Activated T-cell treated with anti-CD3 and anti-CD28 coated beads for 4 hours (primary cell): ENCODE measurements at places on chromosomes 6 and 20.
A peak's percentile ranks its signal among the peaks of the same experiment; 100 is the strongest.

- DNase-seq = no peak
These were observed 47.6 kb upstream of the REV3L start for GRCh38 chr6:111530667-111531066.

DNA sequence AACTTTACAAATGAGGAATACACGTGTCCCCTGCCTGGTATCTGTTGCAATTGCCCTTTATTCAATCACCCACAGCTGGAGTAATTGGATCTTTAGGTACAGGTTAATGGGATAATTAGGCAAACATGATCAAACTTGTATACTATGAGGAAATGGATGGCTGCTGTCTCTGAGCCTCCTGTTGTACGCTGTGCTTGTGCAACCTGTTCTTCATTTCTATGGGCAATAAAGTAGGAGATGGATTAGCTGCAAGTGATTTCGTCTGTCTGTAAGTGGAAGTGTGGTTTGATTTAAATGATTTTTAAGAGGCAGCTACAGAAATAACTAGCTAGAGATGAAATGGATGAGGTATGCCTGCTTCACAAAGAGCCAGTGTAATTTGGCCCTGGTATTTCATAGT is 474.1 kb downstream of the RNF144B start:
- DNase-seq = no peak

DNA sequence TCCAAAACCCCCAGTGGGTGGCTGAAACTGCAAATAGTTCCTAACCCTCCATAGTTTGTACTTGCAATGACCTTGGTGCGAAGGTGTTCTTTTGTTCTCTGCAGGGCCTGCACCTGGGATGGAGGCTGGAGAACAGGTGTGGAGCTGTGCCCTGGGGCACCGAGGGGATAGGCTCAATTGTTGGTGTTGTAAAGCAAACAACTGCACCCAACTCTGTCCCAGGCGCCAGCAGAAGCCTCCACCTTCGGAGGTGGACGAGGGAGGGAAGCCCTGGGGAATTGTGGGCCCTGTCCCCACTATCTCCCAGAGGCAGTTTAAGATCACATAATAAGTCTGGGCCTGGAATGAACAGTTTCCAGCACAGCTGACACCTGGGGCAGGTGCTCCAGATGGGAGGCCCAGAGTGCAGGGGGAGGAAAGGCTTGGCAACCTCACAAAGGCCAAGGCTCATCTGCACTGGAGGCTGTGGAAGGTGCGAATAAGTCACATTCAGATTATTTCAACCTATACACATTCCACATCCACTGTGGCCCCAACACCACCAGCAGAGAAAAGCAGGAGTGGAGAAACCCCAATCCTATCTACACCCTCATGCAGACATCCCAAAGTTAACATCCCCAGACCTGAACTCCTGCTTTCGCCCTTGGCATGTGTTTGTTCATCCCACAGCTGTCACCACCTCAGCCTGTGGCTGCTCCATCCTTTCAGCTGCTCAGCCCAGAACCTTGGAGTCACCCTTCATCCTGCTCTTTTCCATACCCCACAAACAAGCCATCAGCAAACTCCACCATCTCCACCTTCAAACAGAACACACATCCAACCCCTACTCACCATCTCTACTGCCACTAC is 12.3 kb upstream of the CBFA2T2 start:
- no peak for DNase-seq

DNA sequence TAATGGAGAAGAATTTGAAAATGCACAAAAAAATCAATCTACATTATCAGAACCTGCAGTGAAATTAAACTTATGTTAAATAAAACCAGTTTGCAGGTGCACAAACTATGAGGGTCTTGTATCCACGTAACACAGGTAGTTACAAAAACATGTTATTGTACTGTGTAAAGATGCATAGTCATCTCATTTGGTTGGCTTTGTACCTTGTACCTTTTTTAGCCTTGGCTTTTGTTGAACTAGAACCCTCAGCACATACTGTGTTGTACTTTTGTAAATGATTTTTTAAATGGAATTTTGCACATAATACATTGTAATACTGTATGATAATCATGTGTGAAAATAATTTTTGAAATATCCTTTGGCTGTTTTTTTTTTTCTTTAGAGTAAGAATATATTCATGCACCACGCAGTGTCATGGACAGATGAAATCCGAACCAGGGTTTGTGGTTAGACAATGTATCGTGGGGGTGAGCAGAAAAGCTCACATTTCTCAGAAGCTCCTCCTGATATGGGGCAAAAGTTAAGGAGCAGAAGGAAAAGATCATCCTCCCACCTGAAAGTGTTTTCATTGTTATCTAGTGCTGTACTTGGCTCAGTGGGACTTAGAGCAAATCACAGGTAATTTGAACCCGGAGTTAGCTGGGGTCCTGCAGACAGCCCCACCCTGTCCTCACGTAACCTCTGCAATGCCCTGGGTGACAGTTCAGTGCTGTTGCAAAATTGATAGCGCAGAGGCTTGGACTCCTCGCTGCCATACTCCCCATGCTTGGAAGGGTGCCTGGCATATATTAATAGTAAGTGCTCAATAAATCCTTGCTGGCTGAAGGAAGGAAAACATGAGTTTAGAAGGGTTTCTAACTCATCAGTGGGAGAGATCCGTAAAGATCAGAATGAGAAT is 14.8 kb upstream of the NAA20 start:
- DNase-seq = no peak

GRCh38 chr6:50819904-50820868 is 1.5 kb downstream of the TFAP2B start:
- DNase-seq = no peak

GRCh38 chr20:38075161-38075998 is 41.8 kb downstream of the RPRD1B start:
- no peak for DNase-seq

GRCh38 chr20:833121-833449 is 430 bp upstream of the FAM110A start:
- DNase-seq = no peak

GRCh38 chr20:43460172-43460829 is 2.6 kb downstream of the SRSF6 start:
- DNase-seq = no peak

- no peak for DNase-seq
These were observed 208.7 kb downstream of the ALDH8A1 start for GRCh38 chr6:134741200-134741536.

- DNase-seq = peak; percentile 35
These were observed at the start of gene TEAD3 for GRCh38 chr6:35496841-35497570. TSS of gene TEAD3 (minus strand) at chr6:35497079.

- no peak for DNase-seq
These were observed 15.6 kb downstream of the GABRR2 start for GRCh38 chr6:89299466-89299850.

GRCh38 chr20:33524261-33524660 is 34.4 kb downstream of the CBFA2T2 start:
- no peak for DNase-seq

DNA sequence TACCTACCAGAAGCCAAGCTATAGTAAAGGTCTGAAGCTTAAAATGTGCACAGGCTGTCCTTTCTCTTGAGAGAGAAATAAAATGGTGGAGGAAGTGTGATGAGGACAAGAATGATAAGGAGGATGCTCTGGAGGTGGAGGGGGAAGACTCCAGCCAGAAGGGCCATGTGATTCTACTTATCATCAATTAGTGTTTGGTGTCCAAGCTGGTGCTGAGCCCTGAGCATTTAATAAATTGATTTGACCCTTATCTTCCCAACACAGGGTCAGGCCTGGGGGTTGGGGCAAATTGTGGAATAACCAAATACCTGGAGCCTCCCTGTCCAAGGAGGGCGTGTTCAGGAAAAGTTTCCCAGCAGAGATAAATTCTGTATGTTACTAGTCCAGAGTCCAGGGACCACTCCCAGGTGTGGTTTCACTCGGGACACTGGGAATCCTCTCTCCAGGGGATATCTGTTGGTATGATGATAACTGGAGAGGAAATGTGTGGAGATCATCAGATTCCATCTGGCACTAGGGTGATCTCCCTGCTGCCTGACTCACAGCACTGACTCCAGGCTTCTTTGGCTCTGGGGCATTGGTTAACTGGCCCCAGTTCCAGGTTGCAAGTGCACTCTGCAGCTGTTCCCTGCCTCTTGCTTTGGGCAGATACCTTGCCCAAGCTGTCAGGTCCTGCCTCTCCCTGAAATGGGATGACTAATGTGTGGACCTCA is 3.8 kb upstream of the MYBL2 start:
- no peak for DNase-seq

- no peak for DNase-seq
These were observed 292.0 kb upstream of the JARID2 start for GRCh38 chr6:14953836-14954235.

GRCh38 chr6:82506526-82506925 is 142.9 kb downstream of the TPBG start:
- no peak for DNase-seq

- DNase-seq = no peak
These were observed 176.2 kb downstream of the KIF16B start for GRCh38 chr20:16397086-16397485.

DNA sequence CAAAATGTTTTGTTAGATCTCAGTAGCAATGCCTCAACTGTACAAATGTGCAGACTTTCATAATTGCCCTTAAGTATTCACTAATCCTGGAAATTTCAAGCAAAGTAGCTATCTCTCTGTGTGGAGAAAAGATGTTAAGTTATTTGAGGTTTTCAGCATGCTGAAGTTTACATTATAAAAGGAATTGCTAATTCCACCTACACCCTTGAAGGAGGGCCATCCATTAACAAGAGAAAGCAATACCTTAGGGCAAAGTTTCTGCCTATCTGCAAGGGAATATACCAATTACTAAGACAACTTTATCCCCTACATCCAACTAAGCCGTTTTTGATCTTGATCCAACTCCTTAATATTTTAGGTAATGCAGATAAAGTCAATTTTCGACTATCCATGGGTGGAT is 380.7 kb upstream of the BTBD3 start:
- no peak for DNase-seq

DNA sequence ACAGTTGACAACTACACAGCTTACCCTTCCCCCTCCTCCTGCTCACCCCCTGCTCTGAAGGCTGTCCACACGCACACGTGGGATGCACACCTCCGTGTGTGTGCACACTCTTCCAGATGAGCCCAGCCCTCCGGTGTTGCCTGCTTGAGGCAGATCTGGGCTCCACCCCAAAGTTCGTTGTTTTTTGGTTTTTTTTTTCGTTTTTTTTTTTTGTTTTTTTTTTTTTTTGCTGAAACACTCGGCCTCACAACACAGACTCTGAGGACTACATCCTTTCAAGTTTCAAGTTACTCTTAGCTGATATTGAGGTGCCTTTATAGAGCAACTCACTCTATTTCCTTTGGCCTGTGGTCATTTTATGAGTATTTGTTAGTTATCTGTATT is 88.2 kb downstream of the RREB1 start:
- no peak for DNase-seq

DNA sequence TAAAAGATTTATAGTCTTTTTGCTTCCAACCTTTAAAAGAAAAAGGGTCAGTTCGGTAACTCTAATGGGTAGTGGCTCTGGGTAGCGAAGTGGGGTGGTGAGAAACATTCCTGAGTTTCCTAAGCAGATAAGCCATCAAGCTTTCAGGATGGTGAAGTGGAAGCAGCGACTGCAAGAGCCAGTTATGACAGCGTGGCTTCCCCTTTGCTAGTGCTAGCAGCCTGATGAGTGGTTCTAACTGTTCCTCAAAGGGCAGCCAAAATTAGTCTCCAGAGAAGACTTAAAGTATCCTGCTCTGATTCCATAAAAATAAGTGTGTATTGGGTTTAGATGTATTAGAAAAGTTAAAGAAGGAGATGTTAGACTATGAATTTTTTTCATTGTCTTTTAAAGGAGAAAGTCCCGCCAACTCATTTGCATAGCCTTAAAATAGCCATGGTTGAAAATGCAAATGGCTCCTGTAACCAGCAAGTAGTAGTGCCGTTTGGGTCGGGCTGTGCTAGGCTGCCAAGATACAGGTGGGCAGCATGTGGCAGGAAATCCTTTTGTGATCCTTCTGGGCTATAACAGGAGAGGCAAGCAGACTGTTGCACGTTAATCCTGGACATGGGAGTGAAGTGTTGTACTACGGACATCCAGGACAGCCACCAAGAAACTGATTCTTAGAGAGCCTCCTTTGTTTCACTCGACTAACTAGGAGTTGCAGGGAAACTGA is 18.0 kb downstream of the ELOVL2 start:
- no peak for DNase-seq

DNA sequence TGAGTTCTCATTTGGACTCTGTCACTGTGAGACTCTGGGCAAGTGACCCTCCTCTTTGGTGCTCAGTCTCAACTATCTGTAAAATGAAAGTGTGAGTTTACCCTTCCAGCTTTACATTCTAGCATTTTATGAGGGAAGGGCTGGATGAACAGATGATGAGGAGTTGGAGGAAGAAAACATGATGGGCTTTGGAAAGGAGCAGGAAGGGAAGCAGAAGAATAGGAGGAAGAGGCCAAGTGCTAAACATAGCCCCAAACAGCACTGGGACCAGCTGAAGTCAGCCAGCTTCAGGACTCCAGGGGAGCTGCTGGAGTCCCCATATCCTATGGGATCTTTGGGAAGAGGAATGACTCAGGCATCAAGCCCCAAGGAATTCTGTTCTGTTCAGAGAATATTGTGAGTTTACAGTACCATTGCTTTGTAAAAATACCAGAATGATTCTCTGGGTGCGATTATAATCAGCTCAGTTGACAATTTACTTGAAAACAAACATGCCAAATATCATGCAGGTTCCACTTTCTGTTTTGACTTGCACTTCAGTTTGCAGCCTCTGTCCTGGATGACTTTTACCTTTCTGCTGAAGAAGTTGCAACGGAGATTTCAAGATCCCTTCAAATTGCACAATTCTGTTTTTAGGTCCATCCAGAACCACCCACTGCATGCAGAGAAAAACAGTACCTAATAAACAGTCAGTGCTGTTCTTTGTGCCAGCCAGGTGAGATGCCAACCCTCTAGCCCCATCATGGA is 3.2 kb downstream of the CD40 start:
- DNase-seq = no peak

DNA sequence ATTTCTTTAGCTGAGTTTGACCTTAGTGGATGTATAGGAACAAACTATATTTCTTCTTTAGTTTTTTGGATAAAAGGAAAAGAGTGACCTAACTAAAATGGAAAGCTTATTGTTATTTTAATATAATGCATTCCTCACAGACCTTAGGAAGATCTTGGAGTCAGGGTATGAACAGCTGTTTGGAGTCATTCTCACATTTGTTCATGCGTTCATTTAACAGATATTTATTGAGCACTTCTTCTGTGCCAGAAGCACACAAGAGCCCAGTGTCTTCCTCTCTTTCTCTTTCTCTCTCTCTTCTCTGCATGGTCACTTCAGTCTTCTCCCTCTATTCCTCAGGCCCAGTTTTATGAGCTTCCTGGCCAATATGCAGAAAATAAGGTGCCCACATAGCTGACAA is 744.0 kb upstream of the MAP3K7 start:
- no peak for DNase-seq

DNA sequence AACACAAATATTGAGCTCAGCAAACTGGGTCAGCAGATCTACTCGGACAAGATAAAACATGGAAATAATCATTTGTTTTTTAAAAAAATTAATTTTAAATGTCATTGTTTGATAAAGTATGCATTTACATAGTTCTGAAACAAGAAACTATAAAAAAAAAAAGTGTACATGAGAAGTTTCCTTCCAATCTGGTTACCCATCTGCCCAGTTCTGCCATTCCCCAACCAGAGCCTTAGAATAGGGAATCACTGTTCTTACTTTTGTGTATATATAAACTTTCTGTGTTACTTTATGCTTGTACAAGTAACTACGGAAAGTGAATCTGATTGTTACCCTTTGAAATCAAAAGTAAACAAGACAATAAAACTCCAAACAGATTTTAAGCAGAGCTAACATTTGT is 791.4 kb downstream of the HACE1 start:
- no peak for DNase-seq

GRCh38 chr20:64065974-64066343 is 3.0 kb downstream of the TCEA2 start:
- no peak for DNase-seq
